Activated T-cell treated with anti-CD3 and anti-CD28 coated beads, Interleukin-2, amount 50 U/mL, for 1 hour (primary cell): ENCODE measurements at places on chromosomes 5 and 9.

DNA sequence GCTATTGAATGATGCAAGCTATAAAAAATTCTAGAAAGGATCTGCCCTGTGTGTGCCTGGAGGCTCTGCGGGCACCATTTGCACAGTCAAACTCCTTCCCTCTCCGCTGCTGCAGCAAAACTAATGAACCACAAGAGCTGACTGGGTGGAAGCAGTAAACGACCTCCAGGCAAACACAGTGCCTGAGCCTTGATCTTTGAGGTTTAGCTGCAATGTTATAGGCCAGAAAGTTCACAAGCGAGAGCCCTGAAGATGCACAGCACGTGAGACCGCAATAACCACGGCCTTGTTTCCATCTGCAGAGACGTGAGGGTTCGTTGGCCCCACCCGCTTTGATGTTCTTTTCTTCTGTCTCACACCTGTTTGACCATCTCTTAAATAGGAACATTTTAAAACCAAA lies 69.2 kb upstream of the S1PR3 start:
- peak; percentile 54 for DNase-seq

DNA sequence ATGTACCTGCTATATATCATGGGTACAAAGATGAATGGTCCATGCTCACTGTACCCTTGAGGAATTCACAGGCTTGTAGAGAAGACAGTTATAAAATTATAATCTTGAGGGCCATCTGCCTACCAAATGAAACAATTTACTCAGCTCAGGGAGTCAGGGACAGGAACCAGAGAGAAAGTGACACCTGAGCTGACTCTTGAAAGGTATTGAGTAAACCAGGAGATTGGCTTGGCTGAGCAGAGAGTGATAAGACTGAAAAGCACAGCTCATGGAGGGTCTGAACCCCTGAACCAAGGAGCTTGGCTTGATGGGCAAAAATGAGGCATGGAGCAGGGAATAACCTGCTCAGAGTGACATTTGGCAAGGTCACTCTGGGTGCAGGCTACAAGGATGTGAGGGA lies 147.3 kb downstream of the FAM114A2 start:
- no peak for DNase-seq

DNA sequence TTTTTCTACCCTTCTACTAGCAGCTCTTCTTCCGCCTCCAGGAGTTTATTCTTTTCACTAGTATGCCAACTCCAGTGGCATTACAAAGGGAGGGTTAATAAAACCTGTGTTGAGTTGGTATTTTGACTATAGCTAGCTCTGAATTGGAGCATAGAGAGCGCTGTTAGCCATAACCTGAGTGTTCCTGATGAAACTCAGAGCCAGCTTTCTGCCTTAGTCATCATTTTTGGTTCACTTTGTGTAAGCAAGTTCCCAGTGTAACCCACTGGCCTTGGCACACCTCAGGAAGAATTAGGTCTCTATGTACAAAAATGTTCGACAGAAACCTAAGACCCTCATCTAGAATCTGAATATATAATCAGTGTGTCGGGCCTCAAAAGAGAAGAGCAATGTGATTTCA lies 238.9 kb downstream of the NR3C1 start:
- no peak for DNase-seq

DNA sequence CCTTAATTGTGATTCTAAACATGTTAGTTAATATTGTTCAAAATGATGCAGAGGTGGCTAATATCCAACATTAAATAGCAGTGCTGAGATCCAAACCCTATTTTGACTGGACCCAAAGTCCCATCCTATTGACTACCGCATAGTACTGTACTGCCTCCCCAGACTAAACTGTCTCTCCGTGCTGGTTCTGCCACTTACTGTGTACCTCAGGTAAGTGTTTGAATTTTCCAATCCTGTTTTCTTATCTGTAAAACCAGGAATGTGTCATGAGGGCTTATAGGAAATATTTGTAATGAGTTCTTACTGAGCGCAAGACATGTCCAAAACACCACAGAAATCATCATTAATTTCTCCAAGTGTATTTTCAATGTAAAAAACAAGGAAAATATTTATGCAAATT lies 209.2 kb upstream of the CD180 start:
- DNase-seq, result no peak

- no peak for DNase-seq
These were observed 39.8 kb downstream of the SERINC5 start for GRCh38 chr5:80216096-80216495.

DNA sequence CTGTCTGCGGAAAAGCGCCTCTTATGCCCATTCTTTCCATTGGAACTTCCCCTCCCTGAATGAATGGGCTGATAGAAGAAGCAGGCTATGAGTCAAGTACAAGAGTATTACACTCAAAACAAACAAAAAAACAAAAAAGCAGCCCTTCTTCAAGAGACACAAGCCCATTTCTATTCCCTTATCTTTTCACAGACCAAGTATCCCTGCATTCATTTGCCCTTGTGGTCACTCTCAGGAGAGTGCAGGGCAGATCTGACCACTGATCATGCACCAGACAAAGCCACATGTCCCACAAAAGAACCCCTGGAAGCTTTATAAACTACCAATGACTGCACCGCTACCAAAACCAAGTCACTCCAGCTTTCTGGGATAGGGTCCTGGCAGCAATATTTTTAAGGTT lies 262.5 kb upstream of the TAS2R1 start:
- no peak for DNase-seq

GRCh38 chr5:122175852-122176251 lies 46.5 kb downstream of the ZNF474 start:
- no peak for DNase-seq

DNA sequence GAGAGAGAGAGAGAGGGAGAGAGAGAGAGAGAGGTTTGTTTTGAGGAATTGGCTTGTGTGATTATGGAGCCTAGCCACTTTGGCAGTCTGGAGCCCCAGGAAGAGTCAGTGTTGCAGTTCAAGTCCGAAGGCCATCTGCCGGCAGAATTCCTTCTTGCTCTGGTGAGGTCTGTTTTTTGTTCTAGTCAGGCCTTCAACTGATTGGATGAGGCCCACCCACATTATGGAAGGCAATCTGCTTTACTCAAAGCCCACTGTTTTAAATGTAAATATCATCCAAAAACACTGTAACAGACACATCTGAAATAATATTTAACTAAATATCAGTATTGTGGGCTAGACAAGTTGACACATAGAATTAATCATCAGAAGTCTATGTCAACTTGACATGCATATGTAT lies 11.4 kb upstream of the GRM6 start:
- DNase-seq, result no peak

GRCh38 chr5:74762599-74762998 lies 4.3 kb downstream of the GFM2 start:
- DNase-seq, result no peak

GRCh38 chr5:55231029-55231918 lies 2.1 kb downstream of the CCNO start:
- DNase-seq, result peak; percentile 45

GRCh38 chr9:115373000-115373709 lies 255.2 kb upstream of the TNC start:
- DNase-seq, result no peak

DNA sequence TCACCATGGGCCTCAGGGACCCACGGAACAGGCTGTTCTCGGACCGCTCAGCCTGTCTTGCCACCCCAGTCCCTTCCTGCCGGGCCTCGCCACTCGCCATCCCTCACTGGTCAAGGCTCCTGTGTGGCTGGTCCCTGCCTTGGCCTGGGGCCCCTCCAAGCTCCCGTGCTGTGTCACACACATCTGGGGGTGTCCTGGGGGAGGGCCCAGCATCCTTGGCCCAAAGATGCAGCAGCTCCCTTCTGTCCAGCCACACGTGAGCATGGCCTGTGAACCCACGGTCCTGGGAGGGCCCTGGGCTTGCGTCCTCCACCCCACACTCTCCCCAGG lies 425 bp upstream of the EGFL7 start:
- DNase-seq, result no peak

DNA sequence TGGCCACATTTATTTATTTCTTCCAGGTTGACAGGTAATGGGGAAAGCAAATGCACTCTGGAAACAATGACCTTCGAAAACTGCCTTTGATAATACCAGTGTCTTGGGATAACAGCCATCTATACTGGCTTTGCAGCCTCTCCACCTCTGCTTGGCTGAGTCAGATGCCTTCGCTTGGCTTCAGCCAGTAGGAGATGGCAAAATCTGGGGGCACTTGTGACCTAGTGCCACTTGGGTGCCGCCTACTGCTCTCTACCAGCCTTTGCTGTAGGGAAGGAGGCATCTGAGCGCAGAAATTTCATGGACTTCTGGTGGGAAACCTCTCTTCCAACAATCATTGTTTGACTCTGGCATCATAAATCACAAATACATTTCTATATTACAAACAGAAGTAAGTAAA lies 21.8 kb downstream of the FYB1 start:
- DNase-seq, result peak; percentile 66

DNA sequence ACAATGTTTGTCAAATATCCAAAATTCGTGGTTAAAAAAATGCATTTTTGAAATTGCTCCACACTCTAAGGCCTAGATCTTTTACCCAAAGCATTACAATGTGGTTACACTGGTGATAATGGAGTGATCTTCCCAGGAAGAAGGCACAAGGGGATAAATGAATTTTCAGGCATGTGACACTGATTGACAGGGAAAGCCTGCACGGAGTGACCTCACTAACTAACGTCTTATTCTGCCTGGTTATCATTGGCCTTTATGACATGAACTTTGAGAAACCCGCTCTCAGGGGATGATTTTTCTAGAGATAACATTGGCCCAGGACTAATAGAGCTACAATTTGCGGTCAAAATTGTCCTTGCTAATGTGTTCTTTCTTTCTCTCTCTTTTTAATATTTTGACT lies 137.6 kb downstream of the PRKACG start:
- no peak for DNase-seq

DNA sequence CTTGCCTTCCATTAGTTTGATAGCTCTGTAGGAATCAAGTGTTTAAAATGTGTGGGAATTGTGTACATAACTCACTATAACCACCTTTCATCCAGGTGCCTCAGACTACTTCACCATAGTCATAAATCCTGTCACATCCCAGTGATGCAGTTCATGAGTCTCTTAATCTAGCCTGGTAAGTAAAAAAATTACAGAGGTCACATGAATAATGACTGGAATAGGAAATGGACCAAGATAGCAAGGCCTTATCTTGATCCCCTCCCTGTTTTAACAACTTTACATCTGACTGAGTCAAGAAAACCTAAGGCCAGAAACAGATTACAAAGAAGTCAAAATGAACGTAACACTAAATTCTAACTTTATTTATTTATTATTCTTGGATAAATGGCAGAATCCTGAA lies 1.5 kb upstream of the RNF145 start:
- no peak for DNase-seq

DNA sequence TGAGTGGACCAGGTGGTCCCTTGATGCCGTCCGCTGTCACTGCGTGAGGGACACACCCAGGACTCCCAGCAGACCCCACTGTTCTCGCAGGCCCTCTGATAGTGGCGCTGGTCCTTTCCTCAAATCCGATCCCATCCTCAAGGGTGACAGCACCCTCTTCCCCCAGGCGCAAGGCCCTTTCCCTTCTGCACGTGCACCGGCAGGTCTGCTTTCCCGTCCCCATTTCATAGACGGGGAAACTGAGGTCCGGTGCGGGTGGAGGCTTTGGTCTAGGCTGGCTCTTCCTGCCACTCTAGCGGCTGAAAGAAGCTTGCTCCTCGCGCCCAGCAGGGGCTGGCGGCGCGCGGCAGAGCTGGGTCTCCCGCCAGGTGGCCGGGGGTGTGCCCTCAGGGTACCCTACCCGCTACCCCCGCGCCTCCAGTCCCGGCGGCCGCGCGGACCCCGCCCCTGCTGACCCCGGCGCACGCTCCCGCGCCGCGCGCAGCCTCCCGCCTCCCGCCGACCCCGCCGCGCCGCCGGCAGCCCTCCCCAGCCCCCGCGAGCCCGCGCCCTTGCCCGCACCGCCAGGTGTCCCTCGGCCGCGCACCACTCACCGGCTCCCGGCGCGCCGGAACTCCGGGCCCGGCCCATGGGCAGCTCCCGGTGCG lies 453 bp downstream of the RASGEF1C start:
- no peak for DNase-seq

DNA sequence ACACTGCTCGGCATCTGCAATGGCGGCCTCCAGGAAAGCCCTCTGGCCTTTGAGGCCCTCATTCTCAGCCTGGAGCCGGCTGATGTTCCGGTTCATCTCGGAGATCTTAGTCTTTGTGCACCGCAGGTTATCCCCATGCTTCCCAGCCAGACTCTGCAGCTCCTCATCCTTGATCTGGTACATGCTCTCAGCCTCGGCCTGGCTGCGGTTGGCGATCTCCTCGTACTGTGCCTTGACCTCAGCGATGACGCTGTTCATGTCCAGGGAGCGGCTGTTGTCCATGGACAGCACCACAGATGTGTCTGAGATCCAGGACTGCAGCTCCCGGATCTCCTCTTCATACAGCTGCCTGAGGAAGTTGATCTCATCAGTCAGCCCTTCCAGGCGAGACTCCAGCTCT lies 21.9 kb downstream of the CEP120 start:
- DNase-seq, result no peak

GRCh38 chr9:35882263-35882848 lies 12.2 kb upstream of the OR13J1 start:
- DNase-seq, result peak; percentile 81

DNA sequence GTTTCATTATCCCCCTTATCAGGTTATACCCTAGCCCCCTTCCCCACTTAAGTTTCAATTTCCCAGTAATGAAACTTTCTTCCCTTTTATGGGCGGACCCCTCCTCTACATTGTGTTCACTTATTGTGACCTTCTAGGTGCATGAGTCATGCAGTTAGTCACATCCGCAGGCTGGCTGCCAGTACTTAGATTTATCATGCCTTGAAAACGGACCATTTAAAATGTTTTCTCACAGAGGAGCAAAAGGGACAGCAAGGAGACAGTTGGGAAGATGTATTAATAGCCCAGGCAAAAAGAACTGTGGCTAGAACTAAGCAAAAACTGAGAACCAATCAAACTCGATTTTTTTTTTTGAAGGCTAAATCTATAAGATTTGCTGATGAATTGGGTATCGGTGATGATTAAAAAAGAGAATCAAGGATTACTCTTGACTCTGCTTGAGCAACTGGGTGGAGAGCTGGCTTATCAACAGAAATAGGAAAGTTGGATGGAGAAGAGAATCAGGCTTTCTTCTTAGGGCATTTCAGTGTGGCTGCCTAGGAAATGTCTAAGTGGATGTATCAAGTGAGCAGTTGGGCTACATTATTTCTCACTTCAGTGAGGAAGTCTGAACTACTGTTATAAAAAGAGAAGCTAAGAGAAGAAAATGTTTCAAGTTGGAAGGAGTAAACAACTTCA lies 615.0 kb downstream of the HINT1 start:
- no peak for DNase-seq

DNA sequence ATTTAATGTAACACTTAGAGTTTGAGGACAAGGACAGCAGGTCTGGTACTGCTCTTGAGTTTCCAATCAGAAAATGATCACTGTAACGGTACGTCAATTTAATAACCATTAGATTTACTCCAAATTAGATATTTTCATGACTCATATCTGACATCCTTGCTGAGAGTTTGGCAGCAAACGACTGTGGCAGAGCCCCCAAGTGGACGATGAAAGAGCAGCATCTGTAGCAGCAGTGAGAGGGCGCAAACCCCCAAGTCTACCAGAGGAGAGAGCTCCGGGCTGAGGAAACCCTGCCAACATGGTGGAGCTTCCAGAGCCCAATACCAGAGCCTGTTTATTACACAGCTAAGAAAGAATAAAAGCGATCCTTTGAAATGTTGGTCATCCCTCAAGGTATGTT lies 73.2 kb upstream of the EPB41L4A start:
- DNase-seq, result no peak
